Urothelium cell line (cell line): ENCODE measurements at places on chromosomes 11 and 22.

DNA sequence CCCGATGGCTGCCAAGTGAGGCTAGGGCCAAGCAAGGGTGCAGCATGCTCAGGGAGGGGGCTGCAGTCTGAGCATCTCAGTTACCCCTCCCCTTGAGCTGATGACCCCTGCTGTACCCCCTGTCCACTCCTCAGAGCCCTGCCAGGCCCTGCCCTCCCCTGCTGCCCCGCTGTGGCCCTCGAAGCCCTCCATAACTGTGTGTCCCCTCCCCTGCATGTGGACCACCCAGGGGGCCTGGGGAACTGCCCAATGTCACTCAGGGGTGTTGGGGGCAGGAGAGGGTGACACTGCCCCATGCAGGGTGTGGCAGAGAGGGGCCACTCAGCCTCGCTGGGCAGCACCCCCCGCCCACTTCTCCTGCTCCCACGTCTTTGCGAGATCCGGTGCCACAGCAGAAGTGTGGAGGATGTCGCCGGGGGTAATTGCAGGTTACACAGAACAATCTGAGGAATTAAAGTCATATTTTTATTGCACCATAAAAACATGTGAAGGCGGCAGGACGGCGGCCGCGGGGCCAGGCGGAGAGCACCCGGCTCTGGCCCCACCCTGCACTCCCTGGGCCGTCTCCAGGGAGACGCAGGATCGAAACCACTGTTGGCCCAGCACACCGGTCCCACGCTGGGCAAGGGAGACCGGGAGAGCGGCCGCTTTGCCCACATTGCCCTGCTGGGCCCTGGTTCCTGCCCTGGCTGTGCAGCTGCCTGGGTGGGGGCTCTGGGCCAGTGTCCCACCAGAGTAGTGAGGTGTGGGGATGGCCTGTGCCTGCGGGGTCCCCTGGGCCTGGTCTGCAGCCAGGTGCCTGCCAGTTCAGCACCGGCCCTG is 18.7 kb upstream of the GNB1L start:
- DNase-seq: no peak

GRCh38 chr11:113243696-113244095 is 70.7 kb upstream of the TTC12 start:
- no peak for DNase-seq

- DNase-seq: peak; percentile 64
Observed at GRCh38 chr22:19713650-19714311, 522 bp upstream of the SEPTIN5 start.

- no peak for DNase-seq
Observed at GRCh38 chr11:10674911-10675440, 18.6 kb downstream of the IRAG1 start.

DNA sequence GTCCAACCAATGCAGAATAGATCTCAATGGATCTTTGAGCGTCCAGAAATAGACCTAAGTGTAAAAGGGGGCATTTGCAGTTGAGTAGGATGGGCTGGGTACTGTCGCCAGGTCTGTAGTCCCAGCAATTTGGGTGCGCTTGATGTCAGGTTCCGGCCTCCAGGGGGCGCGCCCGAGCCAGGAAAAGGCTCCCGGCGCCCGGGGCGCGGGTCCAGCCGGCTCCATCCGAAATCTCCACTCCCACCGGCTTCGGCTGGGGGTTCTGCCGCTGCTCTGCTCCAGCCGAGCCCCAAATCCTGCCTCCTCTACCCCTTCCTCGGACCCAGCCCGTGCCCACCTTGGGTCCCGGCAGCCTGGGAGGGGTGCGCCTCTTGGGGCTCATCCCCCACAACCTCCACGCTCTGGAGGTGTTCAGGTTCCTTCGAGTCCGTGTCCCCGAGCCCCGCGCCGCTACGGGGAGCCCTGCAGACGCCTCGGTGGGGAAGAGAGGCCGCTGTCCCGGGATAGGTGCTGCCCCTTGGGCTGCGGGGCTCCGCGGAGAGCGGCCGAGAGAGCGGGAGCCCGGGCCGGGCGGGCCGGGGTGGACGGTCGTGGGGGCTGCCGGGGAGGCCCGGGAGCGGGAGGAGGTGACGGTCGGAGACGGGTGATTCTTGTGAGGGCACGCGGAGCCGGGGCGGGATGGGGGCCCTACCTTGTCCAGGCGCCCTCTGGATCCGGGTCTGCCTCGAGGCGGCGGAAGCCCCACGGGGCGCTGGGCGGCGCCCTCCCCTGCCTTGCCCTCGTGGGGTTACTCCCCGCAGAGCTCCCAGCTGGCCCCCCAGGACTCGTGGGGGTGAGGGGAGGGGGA is 13.0 kb upstream of the CYB5R3 start:
- peak; percentile 88 for DNase-seq

GRCh38 chr11:2721210-2721916 is 21.6 kb upstream of the KCNQ1OT1 start:
- DNase-seq: no peak

DNA sequence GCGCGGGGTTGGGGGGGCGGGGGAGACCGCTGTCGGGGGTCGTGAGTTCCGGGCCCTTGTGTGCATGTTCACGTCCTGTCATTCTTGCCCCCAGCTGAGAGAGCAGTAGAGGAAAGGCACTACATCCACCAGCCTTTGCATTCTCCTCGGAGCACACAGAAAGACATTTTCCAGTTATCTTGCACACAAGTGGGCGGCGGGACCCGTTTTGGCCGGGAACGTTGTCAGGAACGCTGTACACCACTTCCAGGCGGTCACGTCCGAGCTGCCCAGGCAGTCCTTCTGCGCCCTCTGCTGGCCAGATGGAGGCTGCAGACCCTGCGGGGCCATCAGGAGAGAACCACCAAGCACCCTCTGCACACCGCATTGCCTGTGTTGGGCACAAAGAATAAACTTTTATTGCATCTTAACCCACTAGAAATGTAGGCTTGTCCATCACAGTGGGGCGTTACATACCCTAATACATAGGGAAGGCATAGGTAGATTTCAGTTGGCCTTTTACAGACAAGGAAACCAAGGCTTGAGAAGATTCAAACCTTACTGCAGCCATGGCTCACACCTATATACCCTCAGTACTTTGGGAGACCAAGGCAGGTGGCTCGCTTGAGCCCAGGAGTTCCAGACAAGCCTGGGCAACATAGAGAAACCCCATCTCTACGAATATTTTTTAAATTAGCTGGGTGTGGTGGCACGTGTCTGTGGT is 2.8 kb upstream of the CDKN1C start:
- DNase-seq: peak; percentile 86

DNA sequence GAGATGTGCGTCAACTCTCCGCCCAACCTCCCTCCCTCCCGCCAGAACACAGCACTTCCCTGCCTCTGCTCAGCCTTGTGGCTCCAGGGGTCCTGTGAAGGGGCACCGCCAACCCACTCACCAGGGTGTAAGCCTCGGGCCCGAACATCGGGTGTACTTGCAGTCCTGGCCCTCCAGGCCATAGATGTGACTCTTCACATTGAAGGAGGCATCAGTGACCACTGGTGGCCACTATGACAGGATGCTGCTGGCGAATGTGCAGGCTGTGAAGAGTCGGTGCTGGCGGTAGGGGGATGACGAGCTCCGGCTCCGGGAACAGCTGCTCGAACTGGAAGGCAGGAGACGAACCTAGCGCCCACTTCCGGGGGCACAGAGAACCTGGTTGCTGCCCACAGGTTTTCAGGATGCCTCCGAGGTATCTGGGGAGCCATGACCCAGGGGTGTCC is 97.4 kb downstream of the MED15 start:
- DNase-seq: no peak

GRCh38 chr11:1121331-1121812 is 36.4 kb upstream of the MUC5AC start:
- no peak for DNase-seq

DNA sequence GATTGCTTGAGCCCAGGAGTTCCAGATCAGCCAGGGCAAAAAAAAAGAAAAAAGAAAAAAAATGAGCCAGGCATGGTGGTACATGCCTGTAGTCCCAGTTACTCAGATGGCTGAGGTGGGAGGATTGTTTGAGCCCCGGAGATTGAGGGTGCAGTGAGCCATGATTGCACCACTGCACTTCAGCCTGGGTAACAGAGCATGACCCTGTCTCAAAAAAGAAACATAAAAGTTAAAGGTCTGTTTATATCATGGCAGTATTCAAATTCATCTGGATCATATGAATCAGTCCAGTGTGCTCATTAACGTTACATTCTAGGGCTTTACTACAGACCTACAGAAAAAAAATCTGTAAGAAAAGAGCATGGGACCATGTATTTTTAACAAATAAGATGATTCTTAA is 13.9 kb downstream of the HSD17B12 start:
- DNase-seq: no peak

GRCh38 chr11:13012056-13012661 is 3.0 kb downstream of the RASSF10 start:
- DNase-seq: no peak

DNA sequence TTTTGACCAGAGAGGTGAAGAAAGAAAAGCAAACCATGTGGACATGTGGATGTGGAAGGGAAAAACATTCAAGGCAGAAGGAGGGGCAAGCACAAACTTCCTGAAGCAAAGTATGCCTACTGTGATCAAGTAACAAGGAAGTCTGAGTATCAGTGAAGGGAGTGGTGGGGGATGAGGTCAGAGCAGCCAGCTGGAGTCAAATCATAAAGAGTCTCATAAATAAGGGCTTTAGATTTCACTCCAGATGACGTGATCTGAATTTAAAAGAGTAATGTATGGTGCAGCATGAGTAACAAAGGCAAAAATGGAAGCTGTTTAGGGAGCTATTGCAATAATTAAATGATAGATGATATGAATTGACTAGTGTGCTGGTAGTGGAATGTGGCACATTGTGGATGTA is 665.4 kb upstream of the CCDC90B start:
- DNase-seq: no peak

GRCh38 chr11:34147581-34147980 is 42.2 kb downstream of the NAT10 start:
- DNase-seq: no peak

DNA sequence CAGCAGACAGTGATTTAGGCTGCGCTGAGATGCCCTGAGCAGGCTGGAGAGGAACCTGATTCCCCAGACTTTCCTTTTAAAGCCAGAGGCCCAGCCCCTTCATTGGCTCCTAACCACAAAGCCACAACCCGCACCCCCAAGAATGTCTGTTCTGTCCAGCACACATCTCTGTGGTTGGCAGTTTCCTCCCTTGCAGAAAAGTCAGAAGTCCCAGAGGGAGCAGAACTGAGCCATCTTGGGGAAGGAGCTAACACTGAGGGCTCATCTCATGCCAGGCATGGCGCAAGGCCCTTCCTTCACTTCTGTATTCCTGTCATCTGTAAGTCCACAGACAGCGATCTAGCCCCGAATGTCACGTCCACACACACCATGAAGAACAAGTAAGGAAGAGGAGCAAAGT is 97.1 kb upstream of the SYT13 start:
- peak; percentile 54 for DNase-seq

GRCh38 chr11:353179-353873 is 16.0 kb upstream of the B4GALNT4 start:
- DNase-seq: no peak

DNA sequence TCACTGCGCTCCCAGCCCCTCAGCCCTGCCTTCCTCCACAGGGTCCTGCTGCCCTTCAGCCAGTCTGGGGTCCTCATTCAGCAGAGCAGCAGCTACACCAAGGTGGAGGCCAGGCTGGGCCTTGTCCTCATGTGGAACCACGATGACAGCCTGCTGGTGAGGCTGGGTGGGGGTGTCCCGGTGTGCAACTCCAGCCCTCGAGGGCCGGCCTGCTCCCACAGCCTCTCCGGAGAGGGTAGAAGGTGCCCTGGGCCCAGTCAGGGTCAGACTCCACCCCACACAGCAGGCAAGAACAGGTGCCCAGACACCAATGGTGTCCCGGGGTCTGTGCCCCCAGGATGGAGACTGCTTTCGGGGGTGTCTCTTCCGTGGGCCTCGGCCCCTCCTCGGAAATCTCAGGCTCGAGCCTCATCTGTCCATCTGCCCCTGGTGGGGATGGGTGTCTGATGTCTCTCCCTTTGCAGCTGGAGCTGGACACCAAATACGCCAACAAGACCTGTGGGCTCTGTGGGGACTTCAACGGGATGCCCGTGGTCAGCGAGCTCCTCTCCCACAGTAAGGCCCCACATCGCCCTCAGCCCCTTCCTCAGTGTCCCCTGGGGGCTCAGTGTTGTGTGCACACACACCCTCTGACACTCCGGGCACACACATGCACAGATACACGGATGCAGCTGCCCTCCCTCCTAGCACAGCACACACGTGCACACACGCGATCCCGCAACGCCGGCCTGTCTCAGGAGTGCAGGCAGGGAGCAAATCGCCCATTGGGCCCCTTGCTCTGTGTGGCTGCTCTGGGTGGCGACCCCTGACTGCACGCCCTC is 4.9 kb downstream of the MUC5AC start:
- no peak for DNase-seq

DNA sequence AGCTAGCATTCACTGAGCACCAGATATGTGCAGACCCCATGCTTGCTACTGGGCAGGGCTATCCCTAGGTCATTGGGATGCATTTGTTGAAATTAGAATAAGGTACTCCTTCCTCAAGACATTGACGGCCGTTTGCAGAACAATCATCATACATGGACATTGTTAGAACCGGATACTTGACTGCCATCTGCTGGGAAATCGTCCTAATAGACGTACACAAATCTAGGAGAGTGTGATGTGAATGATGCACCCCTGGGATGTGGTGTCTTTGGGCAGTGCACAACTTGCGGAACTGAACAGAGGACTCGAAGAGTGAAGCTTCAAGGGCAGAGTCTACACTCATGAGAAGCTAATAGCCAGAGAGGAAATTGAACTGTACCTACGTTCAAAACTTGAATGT is 35.9 kb downstream of the MYO18B start:
- DNase-seq: peak; percentile 71

DNA sequence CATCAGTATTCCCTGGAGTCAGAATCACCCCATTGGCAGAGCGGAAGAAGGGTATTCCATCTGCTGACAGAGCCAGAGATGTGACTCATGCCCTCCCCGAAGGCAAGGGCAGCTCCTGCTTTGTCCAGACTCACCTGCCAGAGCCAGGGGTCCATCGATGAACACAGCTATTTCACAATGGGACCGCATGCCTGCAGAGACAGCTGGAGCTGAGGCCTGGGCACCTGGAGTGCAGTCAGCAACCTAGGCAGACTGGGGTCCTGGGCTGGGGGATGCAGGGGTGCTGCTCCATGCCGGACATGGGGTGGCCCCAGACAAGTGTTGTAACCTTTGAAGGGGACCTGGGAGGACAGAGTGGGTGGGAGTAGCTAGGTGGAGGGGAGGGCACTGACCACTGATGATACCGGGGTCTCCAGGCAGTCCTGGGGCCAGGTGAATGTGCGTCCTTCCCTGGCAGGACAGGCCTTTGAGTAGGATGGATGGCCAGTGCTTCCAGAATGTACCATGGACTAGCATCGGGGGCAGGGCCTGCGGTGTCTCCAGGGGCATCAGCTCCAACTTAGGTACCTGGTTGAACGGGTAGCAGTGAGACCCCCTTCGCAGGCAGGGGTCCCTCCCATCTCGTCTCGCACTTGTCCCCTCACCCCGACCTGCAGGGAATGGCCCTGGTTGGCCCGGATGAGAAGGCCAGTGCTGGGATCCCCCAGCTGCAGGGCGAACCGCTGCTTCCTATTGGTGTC is 1.7 kb downstream of the TRPT1 start:
- DNase-seq: no peak

GRCh38 chr22:29113319-29113718 is 40.5 kb downstream of the KREMEN1 start:
- no peak for DNase-seq

GRCh38 chr22:37043828-37044538 is 7.6 kb upstream of the KCTD17 start:
- peak; percentile 89 for DNase-seq

- no peak for DNase-seq
Observed at GRCh38 chr11:11864803-11865202, 23.0 kb downstream of the USP47 start.

GRCh38 chr22:24553597-24554312 is 1.2 kb downstream of the GUCD1 start:
- no peak for DNase-seq

- DNase-seq: no peak
Observed at GRCh38 chr11:57354699-57355098, 16.5 kb downstream of the P2RX3 start.
